ENCODE measurements at places on chromosomes 3 and 15. TPM values are rescaled to one million over a fixed set of nuclear protein-coding genes. Genes with fewer than 3 reads are reported as not detected.

ACKR2 gene
- total RNA-seq, result 0.76 TPM

TNFSF10 gene
- 0.20 TPM for total RNA-seq

CYP1A2 gene
- total RNA-seq, result not detected

ZIC4 gene
- not detected for total RNA-seq

ARL14 gene
- 0.42 TPM for total RNA-seq

ZNF501 gene
- 0.12 TPM for total RNA-seq

NMNAT3 gene
- 5.7 TPM for total RNA-seq

GPR171 gene
- total RNA-seq, result not detected

ANKRD34C gene
- total RNA-seq, result not detected

CCDC54 gene
- not detected for total RNA-seq

FAM107A gene
- not detected for total RNA-seq

FANCD2 gene
- 50.0 TPM for total RNA-seq

LEKR1 gene
- total RNA-seq, result 2.1 TPM

SLC51B gene
- not detected for total RNA-seq

CPNE4 gene
- total RNA-seq, result not detected

PLA2G4E gene
- not detected for total RNA-seq

CSTA gene
- total RNA-seq, result 11.0 TPM

ZNF860 gene
- 2.9 TPM for total RNA-seq

MST1R gene
- 113 TPM for total RNA-seq

RETNLB gene
- total RNA-seq, result not detected

ZDHHC23 gene
- total RNA-seq, result 22.8 TPM

THSD4 gene
- total RNA-seq, result 30.5 TPM

ARIH2 gene
- 105 TPM for total RNA-seq

OIP5 gene
- 19.7 TPM for total RNA-seq

SEC62 gene
- total RNA-seq, result 55.4 TPM

BOC gene
- total RNA-seq, result 3.3 TPM

MESD gene
- 22.5 TPM for total RNA-seq

CCR5 gene
- not detected for total RNA-seq

ISLR2 gene
- 0.05 TPM for total RNA-seq

ACTRT3 gene
- 1.2 TPM for total RNA-seq

TOMM70 gene
- 54.9 TPM for total RNA-seq

KNG1 gene
- 0.25 TPM for total RNA-seq

STXBP5L gene
- total RNA-seq, result not detected

ZPLD1 gene
- not detected for total RNA-seq

FILIP1L gene
- total RNA-seq, result 0.17 TPM

FANCD2OS gene
- not detected for total RNA-seq

ITIH1 gene
- total RNA-seq, result 0.37 TPM

MYZAP gene
- 5.8 TPM for total RNA-seq

TLR9 gene
- 0.15 TPM for total RNA-seq

TRPM1 gene
- not detected for total RNA-seq

GPR149 gene
- total RNA-seq, result not detected

CTXN2 gene
- not detected for total RNA-seq

ZNF609 gene
- total RNA-seq, result 31.0 TPM

IL17RE gene
- total RNA-seq, result 14.3 TPM

RBM6 gene
- 58.3 TPM for total RNA-seq

LYZL4 gene
- not detected for total RNA-seq

NR2E3 gene
- total RNA-seq, result 0.59 TPM

GRK7 gene
- not detected for total RNA-seq
